ENCODE measurements at places on chromosomes 7 and 10.

- DNase-seq, result peak; percentile 19
Observed at GRCh38 chr10:56178210-56178609, 182.8 kb downstream of the ZWINT start.

GRCh38 chr10:126910798-126911197 is 5.6 kb downstream of the DOCK1 start:
- DNase-seq, result no peak

GRCh38 chr7:38223306-38223705 is 45.3 kb downstream of the STARD3NL start:
- no peak for DNase-seq

DNA sequence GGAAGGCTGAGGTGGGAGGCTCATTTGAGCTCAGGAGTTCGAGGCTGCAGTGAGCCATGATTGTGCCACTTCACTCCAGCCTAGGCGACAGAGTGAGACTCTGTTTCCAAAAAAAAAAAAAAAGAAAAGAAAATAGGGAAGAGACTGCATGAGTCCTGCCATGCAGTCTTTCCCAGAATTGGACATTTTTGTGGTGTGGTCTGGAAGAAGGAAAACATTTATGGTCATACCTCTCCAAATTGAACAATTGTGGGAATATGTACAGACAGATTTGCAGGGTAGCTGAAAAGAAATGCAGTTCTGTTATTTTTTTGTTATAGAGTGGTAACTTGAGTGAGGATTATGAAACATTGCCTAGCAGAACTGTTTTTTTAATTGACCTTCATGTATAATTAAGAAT is 198.1 kb downstream of the AUTS2 start:
- no peak for DNase-seq

- DNase-seq, result no peak
Observed at GRCh38 chr7:56028942-56029630, 22.2 kb downstream of the PSPH start.

GRCh38 chr7:29976673-29977415 is 12.8 kb downstream of the SCRN1 start:
- no peak for DNase-seq

- DNase-seq, result no peak
Observed at GRCh38 chr7:51295440-51296245, 21.0 kb downstream of the COBL start.

DNA sequence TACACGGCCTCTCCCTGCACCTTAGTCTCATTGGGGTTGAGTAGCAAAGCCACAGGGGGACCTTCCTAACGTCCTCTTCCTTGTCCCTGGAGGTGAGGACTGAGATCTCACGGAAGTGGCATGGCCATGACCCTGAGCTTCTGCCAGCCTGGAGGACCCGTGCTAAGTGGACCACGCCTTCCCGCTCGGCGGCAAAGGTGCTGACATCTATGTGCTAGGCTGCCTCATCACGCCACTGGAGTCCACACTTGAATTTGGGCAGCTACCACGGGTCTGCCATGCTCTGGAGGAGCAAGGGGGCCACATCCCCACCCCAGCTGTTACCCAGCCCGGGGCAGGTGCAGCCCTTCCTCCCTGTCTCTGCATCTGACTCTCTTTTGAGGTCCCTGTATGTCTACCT is 15.3 kb downstream of the GHRHR start:
- no peak for DNase-seq

GRCh38 chr10:6082496-6083395 is 6.1 kb upstream of the RBM17 start:
- no peak for DNase-seq

- DNase-seq, result no peak
Observed at GRCh38 chr7:22275661-22276060, 81.3 kb downstream of the RAPGEF5 start.

DNA sequence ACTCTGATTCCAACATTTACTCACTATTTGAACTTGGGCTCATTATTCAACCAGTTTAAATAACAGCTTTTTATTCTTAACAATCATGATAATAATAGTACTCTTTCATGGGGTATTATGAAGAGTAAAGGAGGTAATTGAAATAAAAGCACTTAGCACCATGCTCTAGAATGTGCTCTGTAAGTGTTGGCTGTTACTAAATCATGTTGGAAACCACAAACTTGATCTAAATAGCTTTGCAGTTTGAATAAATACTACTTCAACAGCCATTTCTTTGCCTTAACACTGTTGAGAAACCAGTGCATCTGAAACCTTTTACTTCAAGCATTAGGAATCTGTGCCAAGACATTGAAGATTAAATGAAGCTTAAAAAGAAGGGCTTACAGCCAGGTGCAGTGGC is 7.9 kb upstream of the UPF2 start:
- DNase-seq, result no peak

DNA sequence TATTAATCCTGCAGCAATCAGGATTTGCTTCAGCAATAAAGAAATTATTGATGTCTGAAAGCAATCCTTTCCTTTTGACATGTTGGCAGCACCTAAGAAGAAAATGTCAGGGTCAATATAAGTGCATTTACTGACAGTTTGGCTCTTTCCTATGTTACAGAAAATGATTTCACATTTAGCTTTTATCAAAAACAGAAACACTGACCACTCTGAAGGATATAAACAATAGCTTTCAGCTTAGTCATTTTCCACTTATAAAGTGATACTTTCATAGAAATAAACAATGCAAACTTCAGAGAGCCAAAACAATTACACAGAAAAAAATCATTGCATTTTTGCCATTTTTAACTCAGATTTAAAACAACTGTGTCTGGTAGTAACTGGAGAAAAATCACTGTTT is 325.6 kb upstream of the KAT6B start:
- no peak for DNase-seq

DNA sequence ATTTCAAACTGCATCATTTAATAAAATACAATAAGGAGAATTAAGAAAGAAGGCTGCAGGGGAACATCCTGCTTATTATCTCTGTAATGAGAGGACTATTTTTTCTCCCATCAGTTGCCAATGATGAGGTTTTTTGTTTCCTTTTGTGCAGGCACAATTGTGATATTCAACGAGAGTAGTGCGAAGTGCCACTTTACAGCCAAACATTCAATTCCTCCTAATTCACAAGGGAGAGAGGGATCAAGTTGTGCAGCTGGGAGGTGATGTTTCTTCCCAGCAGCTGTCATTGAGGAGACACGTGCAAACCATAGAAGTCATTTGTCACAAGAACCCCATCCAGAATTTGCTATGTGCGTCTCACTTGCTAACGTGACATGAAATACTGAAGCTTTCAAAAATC is 81.6 kb upstream of the ICA1 start:
- no peak for DNase-seq

DNA sequence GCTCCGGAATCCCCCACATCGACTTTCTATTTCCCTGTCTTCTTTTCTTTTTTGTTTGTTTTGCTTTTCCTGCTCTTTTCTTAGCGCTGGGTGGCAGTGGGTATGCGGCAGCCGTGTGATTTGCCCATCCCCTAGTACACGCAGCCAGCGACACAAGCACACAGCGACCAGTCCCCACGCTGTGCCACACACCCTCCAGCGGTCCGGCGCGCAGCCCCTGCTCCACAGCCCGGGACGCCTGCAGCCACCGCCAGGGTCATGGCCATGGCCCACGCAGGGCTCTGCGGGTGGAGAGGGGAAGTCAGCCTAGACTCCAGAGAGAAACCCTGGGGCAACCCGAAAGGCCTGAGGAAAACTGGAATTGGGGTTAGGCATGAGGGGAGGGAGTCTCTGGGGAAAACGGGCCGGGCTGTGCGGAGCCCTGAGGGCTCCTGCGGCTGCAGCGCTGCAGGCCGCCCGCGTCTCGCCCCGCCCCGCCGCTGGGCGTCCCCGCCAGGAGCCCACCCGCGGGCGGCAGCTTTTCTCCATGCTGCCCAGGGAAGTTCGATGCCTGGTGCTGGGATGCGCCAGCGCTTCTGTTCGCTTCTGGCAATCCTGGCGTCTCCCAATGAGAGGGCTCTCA is 2.5 kb downstream of the CHRM2 start:
- DNase-seq, result peak; percentile 23

GRCh38 chr10:110566472-110567200 is 859 bp upstream of the SMC3 start:
- DNase-seq, result no peak

DNA sequence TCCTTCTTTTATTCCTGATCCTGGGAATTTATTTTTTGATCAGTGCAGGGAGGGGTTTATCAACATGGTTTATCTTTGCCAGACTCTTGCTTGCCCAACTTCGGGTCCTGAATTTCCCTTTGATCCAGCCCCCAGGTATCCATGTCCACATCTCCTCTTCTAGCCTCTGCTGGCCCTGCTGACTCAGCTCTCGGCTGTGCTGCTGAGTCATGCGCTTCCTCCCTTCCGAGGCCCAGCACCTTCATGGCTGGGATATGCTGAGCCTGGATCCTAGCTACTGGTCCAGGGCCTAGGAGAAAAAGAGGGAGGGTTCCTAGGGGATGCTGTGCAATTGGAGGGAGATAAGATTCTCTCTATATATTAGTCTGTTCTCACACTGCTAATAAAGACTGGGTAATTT is 380.7 kb upstream of the SHH start:
- DNase-seq, result peak; percentile 34

DNA sequence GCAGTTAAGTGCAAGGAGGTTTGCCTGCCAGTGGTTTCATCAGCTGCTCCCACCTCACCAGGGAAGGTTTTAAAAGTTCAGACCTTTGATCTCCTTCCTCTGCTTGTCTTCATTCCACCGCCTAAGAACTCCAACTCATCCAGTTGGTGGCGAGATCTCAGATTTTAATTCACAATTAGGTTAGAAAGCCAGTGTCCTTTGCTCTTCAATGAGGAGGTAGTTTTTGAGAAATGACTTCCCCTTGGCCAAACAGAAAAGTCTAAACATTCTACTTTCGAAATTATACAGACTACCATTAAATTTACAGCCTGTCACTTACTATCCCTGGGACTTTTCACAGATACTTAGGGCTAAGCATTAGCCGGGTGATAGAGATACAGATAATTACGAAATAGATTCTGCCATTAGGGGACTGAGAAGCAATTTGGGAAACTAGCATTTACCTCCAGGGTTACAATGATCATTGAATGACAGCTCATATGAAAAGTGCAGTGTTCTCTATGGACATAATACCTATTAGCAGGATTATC is 513.4 kb upstream of the GHITM start:
- no peak for DNase-seq

GRCh38 chr10:87503886-87504285 is 807 bp upstream of the MINPP1 start:
- no peak for DNase-seq

Data from iPS-NIHi11 (cell line).